Suprapubic skin (tissue), 4 donors: ENCODE measurements at places on chromosomes 11 and 22.
A peak's percentile ranks its signal among the peaks of the same experiment; 100 is the strongest.

DNA sequence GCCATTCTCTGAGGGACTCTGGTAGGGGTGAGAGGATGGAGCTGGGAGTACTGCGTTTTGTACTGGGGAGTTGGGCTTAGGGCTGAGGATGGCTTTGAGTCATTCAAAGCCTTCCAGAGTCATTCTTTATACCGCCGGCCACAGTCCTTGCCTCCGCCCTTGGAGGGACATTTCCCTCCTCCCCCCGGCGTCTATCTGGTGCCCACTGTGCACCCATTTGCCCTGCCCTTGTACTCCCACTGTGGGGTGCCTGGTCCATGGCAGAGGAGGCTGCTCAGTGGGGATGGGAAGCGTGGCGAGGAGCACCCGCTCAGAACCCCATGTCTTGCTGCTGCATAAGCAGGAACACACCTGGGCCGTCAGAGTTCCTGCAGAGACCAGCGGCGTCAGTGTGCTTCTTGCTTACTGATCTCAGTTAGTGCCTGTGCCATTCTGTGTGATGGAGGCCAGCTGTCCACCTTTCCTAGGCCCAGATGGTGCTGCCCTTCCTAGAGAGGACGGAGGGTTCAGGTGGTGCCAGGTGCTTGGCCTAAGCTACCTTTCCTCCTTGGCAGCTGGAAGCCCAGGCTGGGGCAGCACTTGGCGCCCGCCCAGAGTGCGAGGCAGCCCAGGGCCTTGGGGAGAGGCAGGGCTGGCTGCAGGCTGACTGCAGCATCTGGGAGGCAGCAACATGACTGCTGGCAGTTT is 23.3 kb upstream of the TMEM191C start:
- DNase-seq: peak; percentile 49

DNA sequence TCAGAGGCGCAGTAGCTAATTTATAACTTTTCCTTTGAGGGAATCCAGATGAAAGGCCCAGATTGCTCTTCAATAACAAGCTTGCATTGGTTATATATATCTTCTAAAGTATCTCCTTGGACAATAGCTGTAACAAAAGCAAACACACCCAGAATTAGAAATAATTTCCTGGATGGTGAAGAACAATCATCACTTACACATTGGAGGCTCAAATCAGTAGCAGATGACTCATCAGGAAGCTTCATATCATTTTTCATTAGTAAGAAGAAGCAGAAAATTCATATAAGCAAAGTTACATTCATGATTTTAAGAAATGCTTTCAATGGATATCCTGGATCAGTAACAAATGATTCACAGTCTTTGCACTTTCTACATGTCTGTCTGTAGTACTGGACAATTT is 173.6 kb upstream of the CCDC90B start:
- no peak for DNase-seq

DNA sequence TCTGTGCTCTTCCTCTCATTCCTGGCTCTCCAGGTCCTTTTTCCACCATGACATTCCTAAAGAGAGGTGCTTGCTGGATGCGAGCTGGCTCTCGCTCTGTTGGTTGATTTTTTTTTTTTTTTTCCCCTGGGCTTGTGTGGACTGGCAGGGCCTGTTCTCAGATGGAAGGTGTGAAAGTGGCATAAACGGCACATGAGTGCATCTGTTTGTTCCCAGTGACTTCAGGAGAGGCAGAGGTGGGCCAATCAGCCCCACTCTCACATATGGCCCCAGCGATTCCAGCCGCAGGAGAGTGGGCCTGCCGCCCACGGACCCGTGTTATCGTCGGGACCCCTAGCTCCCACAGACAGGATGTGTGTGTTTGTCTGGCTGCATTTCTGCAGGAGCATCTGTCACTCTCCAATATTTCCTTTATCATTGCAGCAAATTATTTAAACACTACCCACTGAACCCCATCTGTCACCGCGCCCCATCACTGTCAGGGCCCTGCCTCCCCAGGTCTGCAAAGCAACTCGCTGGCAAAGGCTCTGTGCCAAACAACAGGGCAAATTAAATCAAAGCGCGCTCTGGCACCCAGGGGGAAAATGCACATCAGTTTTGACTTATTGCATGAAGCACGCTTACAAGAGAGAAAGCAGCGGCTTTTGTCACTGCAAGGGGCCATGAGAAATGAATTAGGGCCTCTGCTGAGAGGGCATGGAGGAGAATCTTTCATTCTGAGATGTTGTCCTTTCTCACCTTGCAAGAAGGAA is 886.3 kb downstream of the NTM start:
- no peak for DNase-seq

DNA sequence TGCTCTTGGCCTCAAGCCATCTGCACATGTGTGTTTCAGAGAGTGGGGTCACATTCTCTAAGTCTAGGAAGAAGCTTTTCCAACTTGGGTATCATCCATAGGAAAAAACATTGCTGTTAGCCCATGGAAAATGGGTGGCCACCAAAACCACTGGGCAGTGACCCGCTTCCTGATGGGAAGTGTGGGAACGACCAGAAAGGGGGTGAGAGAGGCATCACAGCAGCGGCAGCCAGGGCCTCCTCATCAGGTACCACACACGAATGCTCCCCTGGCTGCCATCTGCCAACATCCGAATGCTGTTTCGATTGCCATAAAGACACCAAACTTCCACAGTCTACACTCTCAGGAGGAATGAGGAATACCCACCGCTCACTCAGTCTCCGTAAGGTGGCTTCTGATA is 40.3 kb downstream of the CHKA start:
- no peak for DNase-seq

- peak; percentile 88 for DNase-seq
These were observed 24.1 kb upstream of the TUB start for GRCh38 chr11:8056810-8057463.

DNA sequence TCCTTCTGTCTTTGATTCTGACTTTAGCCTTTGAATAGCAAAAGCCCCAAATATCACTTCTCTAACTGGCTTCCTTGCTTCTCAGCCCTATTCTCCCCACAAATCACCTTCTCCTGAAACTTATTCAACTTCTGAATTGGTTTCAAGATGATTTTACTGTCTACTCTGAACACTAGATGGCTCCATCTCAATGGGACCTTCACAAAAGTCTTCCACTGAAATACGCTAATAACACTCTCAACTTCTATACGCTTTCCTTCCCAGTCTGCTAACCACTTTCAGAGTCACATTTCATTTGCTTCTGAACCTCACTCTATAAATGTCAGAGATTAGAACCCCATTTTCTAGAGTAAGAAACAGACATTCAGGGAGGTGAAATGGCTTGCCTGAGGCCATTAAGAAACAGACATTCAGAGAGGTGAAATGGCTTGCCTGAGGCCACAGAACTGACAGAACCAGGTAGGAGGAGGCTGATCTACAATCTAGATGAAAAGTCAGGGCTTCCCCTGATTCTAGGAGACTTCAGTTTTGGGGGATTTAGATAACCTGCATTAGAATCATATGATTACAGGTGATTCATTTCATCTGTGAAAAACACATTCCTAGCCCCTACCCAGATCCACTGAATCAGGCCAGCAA is 20.6 kb downstream of the MORC2 start:
- no peak for DNase-seq
